Central memory CD4-positive, alpha-beta T cell (primary cell): ENCODE measurements at places on chromosomes 4 and X.

DNA sequence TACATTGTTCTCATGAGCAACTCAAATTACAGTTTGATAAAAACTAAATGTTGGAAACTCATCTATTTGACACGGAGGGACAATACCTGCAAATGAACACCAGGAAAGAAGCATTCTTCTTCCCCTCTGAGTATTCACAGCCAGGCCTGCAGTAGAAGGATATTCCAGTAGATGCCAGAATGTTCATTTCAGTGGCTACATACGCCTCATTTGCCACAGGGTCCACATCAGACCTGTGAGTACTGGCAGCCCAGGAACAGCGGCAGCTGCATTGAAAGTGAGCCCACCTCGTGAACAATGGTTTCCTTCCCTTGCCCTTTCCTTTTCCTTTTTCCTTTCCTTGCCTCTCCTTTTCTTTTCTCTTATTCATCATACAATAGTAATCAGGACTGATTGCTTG, 81.1 kb upstream of the NEIL3 start:
- DNase-seq: no peak

DNA sequence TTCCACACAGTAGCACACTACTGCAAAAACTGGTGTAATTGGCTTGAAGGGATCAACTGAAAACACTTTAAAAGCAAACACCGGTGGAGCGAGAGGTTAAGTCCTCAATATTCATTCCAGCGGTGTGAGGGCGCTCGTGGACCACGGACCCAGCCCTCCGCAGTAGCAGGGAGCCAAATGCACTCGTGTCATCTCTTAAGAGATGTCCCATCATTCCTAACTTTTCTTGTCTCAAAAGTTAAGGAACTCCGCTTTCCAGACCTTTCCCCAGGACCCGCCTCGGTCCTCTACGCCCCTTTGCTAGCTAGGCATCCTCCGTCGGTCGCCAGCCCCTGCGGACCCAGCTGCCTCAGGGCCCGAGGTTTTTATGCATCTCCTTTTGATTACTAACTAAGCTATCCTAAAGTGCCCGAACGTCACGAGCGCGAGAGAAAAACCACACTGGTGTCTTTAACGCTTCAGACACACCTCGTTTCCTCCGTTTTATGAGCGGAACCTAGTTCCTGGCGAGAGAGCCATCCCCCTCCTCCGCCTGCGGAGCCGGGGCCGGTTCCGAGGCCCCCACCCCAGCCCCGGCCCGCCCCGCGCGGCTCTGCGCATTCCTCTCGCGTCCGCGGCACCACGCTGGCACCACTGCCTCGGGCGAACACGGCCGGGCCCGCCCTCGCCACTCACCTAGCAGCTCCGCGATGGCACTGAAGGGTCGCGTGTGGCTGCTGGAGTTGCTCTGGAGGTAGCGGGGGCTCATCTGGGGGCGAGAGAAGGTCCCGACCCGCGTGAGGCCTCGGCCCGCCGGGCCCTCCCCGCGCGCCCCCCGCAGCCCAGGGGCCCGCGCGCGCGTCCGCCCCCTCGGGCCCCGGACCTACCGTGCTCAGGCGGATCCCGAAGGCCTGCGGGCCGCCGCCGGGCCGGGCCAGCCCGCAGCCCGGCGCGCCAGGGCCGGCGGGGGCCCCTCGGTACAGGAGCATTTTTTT, 723 bp downstream of the MORC4 start:
- DNase-seq: peak; percentile 46

- no peak for DNase-seq
These were observed 53.6 kb downstream of the FIP1L1 start for GRCh38 chr4:53431052-53431451.

- peak; percentile 46 for DNase-seq
These were observed 62.4 kb upstream of the PDLIM3 start for GRCh38 chr4:185597532-185598188.

DNA sequence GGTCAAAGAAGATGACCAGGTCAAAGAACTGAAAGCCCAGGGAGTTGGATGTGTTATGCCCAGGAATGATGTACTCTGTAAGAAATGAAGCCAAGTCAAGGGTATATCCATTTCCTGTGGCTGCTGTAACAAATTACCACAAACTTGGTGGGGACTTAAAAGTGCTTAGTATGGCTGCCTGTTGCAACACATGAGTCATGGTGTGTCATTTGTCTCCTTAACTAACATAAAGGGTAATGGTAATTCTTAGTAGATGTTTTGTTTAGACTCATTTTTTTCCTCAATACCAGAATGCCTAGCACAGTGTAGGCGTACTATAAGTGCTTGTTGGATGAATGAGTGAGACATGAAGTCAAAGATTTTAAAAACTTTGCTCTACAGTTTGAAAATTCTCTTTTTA, 45.7 kb downstream of the SYTL5 start:
- DNase-seq: no peak
